Kidney (tissue), 22 donors: ENCODE measurements at places on chromosomes 11 and 22. TPM values are rescaled to one million over a fixed set of nuclear protein-coding genes. Genes with fewer than 3 reads are reported as not detected.

GRCh38 chr11:9922806-9923205 is 258.9 kb downstream of the SWAP70 start:
- H3K27ac ChIP-seq = no peak overlapping the region
- H3K4me1 ChIP-seq = no peaks in the 10 kb centered on the region
- H3K27me3 ChIP-seq = no peaks in the 10 kb centered on the region
- no peak overlapping the region for H3K4me3 ChIP-seq

GRCh38 chr11:110818032-110818687 is 105.9 kb upstream of the ARHGAP20 start:
- no peak overlapping the region for H3K4me3 ChIP-seq
- H3K27me3 ChIP-seq = no peaks in the 10 kb centered on the region
- no peak overlapping the region for H3K27ac ChIP-seq
- no peaks in the 10 kb centered on the region for H3K4me1 ChIP-seq

DNA sequence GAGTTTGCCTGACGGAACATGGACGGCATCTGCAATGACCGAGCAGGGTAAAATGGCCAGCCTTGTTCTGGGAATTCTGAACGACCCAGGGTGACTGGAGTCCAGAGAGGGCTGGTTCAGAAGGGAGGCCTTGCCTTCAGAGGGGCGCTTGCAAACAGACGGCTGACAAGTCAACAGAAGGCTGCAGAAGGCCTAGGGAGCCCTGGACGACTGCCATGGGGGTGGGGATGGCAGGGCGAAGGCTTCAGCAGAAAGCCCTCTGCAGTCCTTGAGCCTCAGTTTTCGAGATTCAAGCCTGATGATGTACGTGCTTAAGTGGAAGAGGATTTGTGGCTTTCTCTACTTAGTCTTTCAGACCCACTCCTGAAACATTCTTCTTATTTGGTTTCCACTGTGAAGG is 117.1 kb upstream of the TBCEL start:
- no peaks in the 10 kb centered on the region for H3K36me3 ChIP-seq
- no peaks in the 10 kb centered on the region for H3K4me1 ChIP-seq
- H3K27me3 ChIP-seq = no peaks in the 10 kb centered on the region
- DNase-seq = no peak
- no peak overlapping the region for H3K27ac ChIP-seq

- no peak overlapping the region for H3K4me3 ChIP-seq
- DNase-seq = no peak
- no peaks in the 10 kb centered on the region for H3K36me3 ChIP-seq
- H3K4me1 ChIP-seq = no peaks in the 10 kb centered on the region
- no peaks in the 10 kb centered on the region for H3K27me3 ChIP-seq
Observed at GRCh38 chr11:36371590-36371989, 75.5 kb downstream of the PRR5L start.

- H3K36me3 ChIP-seq = no peaks in the 10 kb centered on the region
- H3K27me3 ChIP-seq = no peaks in the 10 kb centered on the region
- DNase-seq = no peak
- H3K4me3 ChIP-seq = no peak overlapping the region
Observed at GRCh38 chr11:111101881-111102280, 143.6 kb upstream of the POU2AF2 start.

GRCh38 chr11:10314199-10315072 is 9.6 kb downstream of the ADM start:
- DNase-seq = no peak
- peaks cover 15% of the 10 kb centered on the region for H3K4me1 ChIP-seq
- no peak overlapping the region for H3K4me3 ChIP-seq
- no peaks in the 10 kb centered on the region for H3K36me3 ChIP-seq
- no peak overlapping the region for H3K27ac ChIP-seq

DNA sequence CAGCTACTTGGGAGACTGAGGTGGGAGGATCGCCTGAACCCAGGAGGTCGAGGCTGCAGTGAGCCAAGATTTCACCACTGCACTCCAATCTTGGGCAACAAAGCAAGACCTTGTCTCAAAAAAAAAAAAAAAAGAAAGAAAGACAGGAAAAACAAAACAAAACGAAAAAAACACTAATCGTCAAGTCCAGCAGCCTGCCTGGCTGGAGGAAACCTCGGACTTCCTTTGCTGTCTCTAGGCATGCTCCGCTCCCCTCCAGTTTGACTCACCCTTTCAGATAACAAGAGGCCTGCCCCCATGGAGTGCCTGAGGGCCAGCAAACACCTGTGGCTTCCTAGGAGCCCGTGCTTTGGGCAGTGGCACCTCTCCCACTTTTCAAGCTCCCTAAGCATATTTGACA is 28.8 kb upstream of the CHKA start:
- H3K27ac ChIP-seq = no peak overlapping the region
- no peak for DNase-seq
- H3K27me3 ChIP-seq = no peaks in the 10 kb centered on the region
- no peaks in the 10 kb centered on the region for H3K36me3 ChIP-seq

- H3K27ac ChIP-seq = no peak overlapping the region
- H3K27me3 ChIP-seq = no peaks in the 10 kb centered on the region
- no peak for DNase-seq
- no peaks in the 10 kb centered on the region for H3K4me1 ChIP-seq
Observed at GRCh38 chr11:118956847-118957469, 860 bp downstream of the UPK2 start.

GRCh38 chr11:79201677-79202347 is 239.0 kb downstream of the TENM4 start:
- no peaks in the 10 kb centered on the region for H3K27me3 ChIP-seq
- no peaks in the 10 kb centered on the region for H3K36me3 ChIP-seq
- H3K4me3 ChIP-seq = no peak overlapping the region

CPT1A gene
- total RNA-seq = 61.5 TPM

ZNF280A gene
- not detected for total RNA-seq

- no peaks in the 10 kb centered on the region for H3K27me3 ChIP-seq
- H3K4me3 ChIP-seq = peak overlapping the region; percentile 61
- peaks cover 39% of the 10 kb centered on the region for H3K36me3 ChIP-seq
- H3K27ac ChIP-seq = no peak overlapping the region
Observed at GRCh38 chr22:42581762-42582716, 28.3 kb downstream of the SERHL2 start.

- H3K27me3 ChIP-seq = no peaks in the 10 kb centered on the region
- no peak for DNase-seq
- H3K36me3 ChIP-seq = no peaks in the 10 kb centered on the region
- H3K27ac ChIP-seq = no peak overlapping the region
Observed at GRCh38 chr11:29211202-29211601, 805.6 kb downstream of the KCNA4 start.

SLCO2B1 gene
- 117 TPM for total RNA-seq

CENPM gene
- total RNA-seq = 2.8 TPM

TEX54 gene
- not detected for total RNA-seq

DNA sequence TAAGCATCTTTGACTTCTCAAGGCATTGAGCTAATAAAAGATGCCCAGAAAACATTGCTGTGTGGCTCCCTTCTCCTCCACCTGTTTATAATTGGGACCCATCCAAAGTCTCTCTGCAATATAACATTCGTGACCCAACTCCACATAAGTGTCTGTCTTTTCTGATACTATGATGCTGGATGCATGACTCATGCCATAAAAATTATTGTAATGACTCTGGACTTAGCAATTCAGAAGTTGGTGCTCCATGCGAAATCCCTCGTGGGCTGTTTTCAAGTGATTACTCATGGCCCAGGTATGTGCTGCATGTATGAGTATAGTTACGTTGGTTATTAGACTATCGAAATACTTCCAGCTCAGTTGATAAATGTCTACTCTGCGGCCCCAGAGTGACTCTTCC is 11.7 kb downstream of the FJX1 start:
- no peaks in the 10 kb centered on the region for H3K4me1 ChIP-seq
- no peaks in the 10 kb centered on the region for H3K36me3 ChIP-seq
- H3K4me3 ChIP-seq = no peak overlapping the region
- H3K27ac ChIP-seq = no peak overlapping the region
- no peaks in the 10 kb centered on the region for H3K27me3 ChIP-seq

DNA sequence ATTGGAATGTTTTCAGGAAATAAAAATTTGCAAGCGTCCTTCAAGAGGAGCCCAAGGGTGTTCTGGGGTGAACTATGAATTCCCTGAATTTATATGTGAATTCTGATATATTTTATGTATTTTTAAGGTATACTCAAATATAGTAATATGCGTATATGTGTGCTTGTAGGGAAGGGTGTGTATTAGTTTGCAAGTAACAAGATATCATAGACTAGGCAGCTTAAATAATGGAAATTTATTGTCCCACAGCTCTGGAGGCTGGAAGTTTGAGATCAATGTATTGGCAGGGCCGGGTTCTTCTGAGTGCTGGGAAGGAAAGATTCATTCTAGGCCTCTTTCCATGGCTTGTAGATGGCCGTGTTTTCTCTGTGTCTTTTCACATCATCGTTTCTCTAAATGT is 16.2 kb upstream of the SLC6A5 start:
- H3K36me3 ChIP-seq = no peaks in the 10 kb centered on the region
- H3K4me3 ChIP-seq = no peak overlapping the region
- DNase-seq = no peak
- H3K27me3 ChIP-seq = no peaks in the 10 kb centered on the region
- no peaks in the 10 kb centered on the region for H3K4me1 ChIP-seq
- no peak overlapping the region for H3K27ac ChIP-seq

P4HA3 gene
- 1.2 TPM for total RNA-seq

- DNase-seq = peak; percentile 24
- H3K4me1 ChIP-seq = peaks cover 7% of the 10 kb centered on the region
- H3K27ac ChIP-seq = no peak overlapping the region
- no peaks in the 10 kb centered on the region for H3K27me3 ChIP-seq
- H3K36me3 ChIP-seq = no peaks in the 10 kb centered on the region
Observed at GRCh38 chr22:21651521-21652009, 9.5 kb downstream of the SDF2L1 start.

- no peak overlapping the region for H3K4me3 ChIP-seq
- H3K4me1 ChIP-seq = peaks cover 3% of the 10 kb centered on the region
- no peak for DNase-seq
- H3K36me3 ChIP-seq = no peaks in the 10 kb centered on the region
Observed at GRCh38 chr11:65214212-65214845, 32.6 kb downstream of the CAPN1 start.

- H3K27ac ChIP-seq = peak overlapping the region; percentile 97
- H3K36me3 ChIP-seq = peaks cover 35% of the 10 kb centered on the region
Observed at GRCh38 chr11:62725646-62726045, 1.6 kb downstream of the HNRNPUL2 start.

DNA sequence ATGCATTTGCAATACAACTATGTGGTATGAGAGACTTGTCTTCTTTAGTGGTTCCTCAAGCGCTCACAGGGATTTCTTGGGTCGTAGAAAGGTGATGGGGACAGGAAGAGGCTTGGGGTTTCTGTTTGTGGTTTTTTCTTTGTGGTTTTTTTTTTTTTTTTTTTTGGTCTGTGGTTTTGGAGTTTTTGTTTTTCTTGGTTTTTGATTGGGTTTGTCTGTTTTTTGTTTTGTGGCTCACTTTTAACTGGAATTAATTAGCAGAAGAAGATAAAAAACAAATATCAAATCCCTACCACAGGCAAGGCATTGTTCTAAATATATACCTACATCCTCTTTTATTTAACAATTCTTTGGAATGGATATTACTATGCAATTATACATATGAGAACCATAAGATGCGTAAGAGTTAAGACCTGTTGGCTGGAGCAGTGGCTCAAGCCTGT is 5.5 kb downstream of the TTC28 start:
- no peak for DNase-seq
- no peaks in the 10 kb centered on the region for H3K27me3 ChIP-seq
- H3K36me3 ChIP-seq = no peaks in the 10 kb centered on the region
- H3K27ac ChIP-seq = no peak overlapping the region

- H3K4me1 ChIP-seq = no peaks in the 10 kb centered on the region
- H3K27me3 ChIP-seq = no peaks in the 10 kb centered on the region
- H3K4me3 ChIP-seq = no peak overlapping the region
- DNase-seq = no peak
- no peaks in the 10 kb centered on the region for H3K36me3 ChIP-seq
- H3K27ac ChIP-seq = no peak overlapping the region
Observed at GRCh38 chr11:69310934-69311766, 17.2 kb downstream of the MYEOV start.

DNA sequence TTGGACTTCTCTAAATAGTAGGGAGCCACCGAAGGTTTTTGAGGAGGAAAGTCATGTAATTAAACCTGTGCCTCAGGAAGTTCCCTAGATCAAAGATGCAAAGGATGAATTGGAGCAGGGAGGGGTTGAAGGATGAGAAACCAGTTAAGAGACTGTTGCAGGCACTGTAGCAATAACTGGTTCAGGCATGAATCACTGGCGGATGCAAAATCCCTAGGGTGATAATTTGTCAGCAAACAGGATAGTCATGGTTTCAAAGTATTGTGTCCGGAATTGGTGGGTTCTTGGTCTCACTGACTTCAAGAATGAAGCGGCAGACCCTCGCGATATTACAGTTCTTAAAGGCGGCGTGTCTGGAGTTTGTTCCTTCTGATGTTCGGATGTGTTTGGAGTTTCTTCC is 19.9 kb downstream of the TRIOBP start:
- H3K4me3 ChIP-seq = no peak overlapping the region
- no peaks in the 10 kb centered on the region for H3K4me1 ChIP-seq
- no peak overlapping the region for H3K27ac ChIP-seq

DNA sequence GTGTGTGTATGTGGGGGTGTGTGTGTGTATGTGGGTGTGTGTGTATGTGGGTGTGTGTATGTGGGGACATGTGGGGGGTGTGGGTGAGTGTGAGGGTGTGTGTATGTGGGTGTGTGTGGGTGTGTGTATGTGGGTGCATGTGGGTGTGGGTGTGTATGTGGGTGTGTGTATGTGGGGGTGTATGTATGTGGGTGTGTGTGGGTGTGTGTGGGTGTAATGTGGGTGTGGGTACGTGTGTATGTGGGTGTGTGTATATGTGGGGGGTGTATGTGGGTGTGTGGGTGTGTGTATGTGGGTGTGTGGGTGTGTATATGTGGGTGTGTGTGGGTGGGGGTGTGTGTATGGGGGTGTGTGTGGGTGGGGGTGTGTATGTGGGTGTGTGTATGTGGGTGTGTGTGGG is 106.7 kb downstream of the SPATA19 start:
- DNase-seq = no peak
- no peak overlapping the region for H3K27ac ChIP-seq
- H3K4me3 ChIP-seq = no peak overlapping the region
- no peaks in the 10 kb centered on the region for H3K27me3 ChIP-seq
- H3K36me3 ChIP-seq = no peaks in the 10 kb centered on the region

GRCh38 chr11:41283191-41283930 is 176.1 kb downstream of the LRRC4C start:
- no peak overlapping the region for H3K4me3 ChIP-seq
- H3K27ac ChIP-seq = no peak overlapping the region
- no peaks in the 10 kb centered on the region for H3K4me1 ChIP-seq
- H3K27me3 ChIP-seq = no peaks in the 10 kb centered on the region
- DNase-seq = no peak

MSANTD2 gene
- 16.4 TPM for total RNA-seq

- no peak for DNase-seq
- H3K4me1 ChIP-seq = no peaks in the 10 kb centered on the region
- no peaks in the 10 kb centered on the region for H3K36me3 ChIP-seq
- H3K27me3 ChIP-seq = no peaks in the 10 kb centered on the region
- no peak overlapping the region for H3K4me3 ChIP-seq
- no peak overlapping the region for H3K27ac ChIP-seq
Observed at GRCh38 chr11:43072911-43073310, 238.9 kb upstream of the API5 start.

GRCh38 chr22:17114173-17114897 is 6.8 kb downstream of the TMEM121B start:
- H3K4me1 ChIP-seq = no peaks in the 10 kb centered on the region
- no peak overlapping the region for H3K4me3 ChIP-seq
- DNase-seq = no peak
- no peak overlapping the region for H3K27ac ChIP-seq

CRYBB3 gene
- total RNA-seq = not detected
